Trophoblast cell (in vitro differentiated cells and primary cell): ENCODE measurements at places on chromosomes 6 and 20.
A peak's percentile ranks its signal among the peaks of the same experiment; 100 is the strongest.

- DNase-seq = peak; percentile 73
Measured at GRCh38 chr6:30091577-30092381, 16.2 kb upstream of the RNF39 start.

DNA sequence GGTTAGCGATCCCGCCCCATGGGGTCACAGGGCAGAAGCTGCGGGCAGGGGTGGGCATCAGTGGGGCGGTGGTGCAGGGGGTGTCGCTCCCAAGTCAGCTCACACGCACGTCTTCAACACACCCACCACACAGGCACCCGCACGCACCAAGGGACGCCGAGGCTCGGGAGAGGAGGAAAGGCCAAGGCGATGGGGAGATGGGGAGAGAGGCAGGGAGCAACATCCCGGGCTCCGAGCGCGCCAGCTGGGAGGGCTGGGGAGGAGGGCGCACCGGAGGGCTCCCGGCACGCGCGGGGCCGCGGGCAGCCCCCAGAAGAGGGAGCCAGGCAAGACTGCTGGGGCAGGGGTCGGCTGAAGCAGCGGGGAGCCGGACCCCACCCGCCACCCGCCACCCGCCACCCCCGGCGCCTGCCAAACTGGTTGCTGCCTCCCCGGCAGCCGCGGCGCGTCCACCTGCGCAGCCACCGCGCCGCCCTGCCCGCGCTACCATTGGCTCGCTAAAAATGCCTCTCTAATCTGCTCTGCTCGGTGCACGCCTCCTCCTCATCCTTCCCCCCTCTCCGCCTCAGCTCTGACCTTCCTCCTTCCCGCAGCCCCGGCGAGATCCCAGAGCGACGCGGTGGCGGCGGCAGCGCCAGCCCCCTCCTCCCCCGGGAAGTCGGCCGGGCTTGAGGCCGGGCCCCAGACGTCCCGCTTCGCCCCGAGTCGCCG lies at the start of gene PACSIN1:
Gene PACSIN1, plus strand, starts transcription at position 546 of the 711 bp plus-strand sequence. CDS start 60,230 bp downstream, outside the sequence.
- peak; percentile 25 for DNase-seq

DNA sequence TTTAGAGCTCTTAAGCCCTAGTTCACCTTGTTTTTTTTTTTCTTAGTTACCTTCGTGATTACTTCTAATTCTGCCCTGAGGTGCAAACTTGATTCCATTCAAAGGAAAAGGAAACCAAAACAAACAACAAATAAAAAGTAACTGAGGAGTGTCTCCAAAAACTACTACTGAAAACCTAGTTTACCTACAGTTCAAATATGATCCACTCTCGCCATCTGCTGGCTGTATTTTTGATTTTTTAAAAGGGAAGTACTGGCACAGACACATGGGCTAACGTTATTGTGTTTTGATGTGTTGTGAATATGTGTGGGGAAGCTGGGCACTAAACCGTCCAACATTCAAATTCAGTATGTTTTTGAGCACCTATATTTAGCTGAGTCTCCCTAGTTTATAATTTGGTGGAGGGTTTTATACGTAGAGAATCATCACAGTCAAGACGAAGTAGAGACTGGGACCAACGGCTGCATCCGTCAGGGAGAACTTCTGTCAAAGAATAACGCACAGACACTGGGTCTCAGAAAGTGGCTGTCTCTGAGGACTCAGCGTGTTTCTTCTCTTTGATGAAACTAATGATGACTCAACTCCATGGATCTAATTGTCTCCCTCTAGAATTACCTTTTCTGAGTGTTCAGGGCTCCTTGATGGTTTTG lies 373.5 kb upstream of the BTBD3 start:
- DNase-seq = peak; percentile 15

DNA sequence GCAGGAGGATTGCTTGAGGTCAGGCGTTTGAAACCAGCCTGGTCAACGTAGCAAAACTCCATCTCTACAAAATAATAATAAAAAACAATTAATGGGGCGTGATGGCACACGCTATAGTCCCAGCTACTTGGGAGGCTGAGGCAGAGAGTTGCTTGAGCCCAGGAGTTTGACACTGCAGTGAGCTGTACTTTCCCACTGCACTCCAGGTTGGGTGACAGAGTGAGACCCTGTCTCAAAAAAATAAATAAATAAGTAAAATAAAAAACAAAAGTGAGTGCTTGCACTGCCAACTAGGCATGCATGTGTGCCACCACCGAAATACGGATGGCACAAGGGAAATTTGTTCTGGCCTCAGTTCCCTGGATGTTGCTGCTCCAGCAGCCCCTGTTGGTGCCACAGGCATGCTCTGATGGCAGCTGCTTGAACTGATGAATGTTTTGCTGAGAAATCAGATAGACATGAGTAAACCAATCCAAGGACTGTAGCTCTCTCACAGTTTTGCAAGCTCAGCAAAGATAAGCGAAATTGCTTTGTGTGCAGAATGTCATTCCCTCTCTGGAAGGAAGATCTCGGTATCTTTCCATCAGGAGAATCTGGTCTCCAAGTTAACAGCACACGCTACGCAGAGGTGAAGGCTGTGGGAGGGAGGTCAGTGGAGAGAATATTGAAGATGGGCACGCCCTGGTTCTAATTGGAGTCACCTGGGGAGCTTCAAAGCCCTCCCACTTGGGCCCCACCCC lies 188.0 kb upstream of the SLC24A3 start:
- DNase-seq = peak; percentile 24

DNA sequence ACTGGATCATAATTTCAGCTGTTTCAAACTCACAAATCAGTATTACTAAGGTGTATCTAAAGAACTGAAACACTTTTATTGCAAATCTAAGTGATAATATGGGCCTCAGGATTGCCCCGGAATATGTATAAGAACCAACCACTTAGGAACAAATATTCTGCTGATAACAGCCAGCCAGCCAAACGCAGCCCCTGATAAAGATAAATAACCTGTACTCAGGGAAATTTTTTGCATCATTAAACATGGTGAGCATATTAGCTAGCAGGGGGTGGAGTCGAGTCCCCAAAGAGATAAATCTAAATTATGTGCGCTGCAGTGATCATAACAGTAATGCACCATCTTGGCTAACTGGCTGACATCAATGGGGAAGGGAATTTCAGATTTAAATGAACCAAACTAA lies 410.2 kb upstream of the MAP3K7 start:
- no peak for DNase-seq

- DNase-seq = no peak
Measured at GRCh38 chr20:24587384-24588046, 118.1 kb downstream of the SYNDIG1 start.
